ENCODE measurements at places on chromosomes 5 and 9.

DNA sequence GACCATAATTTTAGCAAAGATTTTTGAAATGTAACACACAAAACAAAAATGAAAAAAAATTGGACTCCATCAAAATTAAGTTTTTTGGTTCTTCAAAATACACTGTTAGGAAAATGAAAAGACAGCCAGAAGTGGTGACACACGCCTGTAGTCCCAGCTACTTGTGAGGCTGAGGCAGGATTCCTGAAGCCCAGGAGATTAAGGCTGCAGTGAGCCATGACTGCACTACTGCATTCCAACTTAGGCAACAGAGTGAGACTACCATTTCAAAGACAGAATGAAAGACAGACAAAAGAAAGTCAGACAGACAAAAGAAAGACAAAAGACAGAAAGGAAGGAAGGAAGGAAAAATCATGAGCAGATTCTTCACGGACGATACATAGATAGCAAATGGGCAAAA, 7.5 kb downstream of the DIAPH1 start:
- no peak for DNase-seq

DNA sequence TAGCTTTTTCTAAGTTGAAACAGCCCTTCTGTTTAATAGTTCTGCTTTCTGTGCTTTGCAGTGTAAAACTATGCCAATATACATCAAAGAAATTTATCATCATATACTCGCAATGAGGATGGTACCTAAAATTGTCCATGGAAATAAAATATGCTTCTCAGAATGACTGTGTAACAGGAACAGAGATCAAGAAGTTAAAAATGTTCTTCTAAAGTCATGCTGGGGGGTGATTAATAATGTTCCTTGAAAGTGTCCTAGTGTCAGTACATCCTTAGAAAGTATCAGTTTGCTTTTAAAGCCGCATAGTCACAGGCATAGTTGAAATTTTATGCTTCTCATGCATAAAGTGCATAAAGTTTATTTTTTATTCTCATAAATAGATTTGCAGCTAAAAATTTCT, 4.0 kb upstream of the LRRC70 start:
- no peak for DNase-seq

- no peak for DNase-seq
These were observed 1.5 kb upstream of the OR1N2 start for GRCh38 chr9:122551371-122551770.

DNA sequence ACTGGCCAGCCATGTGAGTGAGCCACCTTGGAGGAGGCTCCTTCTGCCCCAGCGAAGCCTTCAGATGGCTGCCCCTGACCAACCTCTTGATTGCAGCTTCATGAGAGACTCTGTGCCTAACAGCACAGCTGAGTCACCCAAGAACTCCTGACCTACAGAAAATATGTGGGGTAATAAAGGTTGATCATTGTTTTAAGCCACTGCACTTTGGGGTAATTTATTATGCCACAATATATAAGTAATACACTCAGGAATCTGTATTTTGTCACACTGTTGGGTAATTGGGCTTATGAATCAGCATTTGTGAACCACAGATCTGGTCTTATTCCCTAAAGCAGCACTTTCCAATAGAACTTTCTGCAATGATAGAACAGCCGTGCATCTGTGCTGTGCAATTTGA, 24.4 kb upstream of the VDAC1 start:
- DNase-seq: no peak

- no peak for DNase-seq
These were observed 284.8 kb downstream of the ADGRV1 start for GRCh38 chr5:90843443-90843842.

DNA sequence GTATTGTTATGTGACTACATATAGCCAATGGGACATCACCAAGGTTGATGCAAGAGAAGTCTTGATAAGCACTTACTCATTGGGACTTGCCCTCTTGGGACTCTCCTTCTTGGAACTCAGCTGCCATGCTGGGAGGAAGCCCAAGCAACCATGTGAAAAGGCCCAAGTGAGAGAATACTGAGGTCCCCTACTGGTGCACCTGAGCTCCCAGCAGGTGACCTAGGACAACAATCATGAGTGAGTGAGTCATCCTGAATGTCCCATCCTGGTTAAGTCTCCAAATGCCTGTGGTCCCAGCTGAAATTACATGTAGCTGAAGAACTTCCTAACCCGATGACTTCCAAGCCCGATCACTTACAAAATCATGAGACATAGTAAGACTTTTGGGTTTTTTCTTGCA, 260.7 kb downstream of the ICE1 start:
- DNase-seq: no peak

DNA sequence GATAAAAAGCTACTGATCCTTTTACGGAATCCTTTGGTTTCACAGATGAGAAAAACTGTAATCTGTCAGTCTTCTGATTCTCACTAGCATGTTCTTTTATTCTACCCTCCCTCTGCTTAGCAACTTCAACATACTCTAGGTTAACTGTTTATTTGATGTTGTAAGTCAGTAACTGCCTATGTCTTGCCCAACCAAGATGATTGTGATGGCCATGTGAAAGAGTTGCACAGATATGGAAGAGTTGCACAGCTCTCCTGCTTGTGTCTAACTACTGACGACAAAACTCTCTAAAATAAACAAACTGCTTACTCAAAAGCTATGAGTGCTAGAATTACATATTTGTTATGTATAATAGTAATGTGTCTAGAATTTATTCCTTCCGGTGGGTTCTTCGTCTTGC, 227.3 kb upstream of the DAB2 start:
- no peak for DNase-seq

GRCh38 chr9:111945216-111945615, 48.6 kb downstream of the UGCG start:
- DNase-seq: no peak

- no peak for DNase-seq
These were observed 6.6 kb downstream of the SMARCA2 start for GRCh38 chr9:2021731-2022130.

DNA sequence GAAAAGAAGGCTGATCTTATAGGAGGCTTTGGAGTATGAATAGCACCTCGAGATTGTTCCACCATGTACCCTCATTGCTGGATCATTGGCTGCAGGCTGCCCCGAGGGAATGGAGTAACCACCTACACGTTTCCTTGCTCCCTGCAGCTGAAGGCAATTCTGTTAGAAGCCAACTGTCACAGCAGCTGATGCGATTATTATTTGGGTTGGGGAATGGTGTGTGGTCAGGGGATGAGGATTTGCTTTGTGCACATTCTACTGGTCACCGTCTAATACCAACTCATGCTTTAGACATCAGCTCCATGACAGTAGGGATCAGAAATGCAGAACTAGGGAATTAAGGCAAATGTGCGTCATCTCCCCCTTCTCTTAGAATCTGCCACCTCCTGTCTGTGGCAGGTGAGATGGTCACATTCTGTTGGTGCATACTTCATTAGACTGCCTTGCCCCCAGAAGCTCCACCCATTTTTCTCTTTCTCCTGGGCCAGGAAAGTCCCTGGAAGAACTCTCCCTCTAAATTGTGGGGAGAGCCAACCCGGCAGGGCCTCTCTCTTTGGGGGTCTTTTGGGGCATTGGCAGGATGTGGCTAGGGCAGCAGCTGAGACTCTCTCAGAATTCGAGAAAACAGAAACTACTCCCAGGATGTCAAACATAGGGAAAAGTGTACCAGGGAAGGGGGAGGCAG, 32.8 kb downstream of the NEUROG1 start:
- no peak for DNase-seq

Data from hypothalamus (tissue), 51 donors.